ENCODE measurements at places on chromosomes 5 and 9.

DNA sequence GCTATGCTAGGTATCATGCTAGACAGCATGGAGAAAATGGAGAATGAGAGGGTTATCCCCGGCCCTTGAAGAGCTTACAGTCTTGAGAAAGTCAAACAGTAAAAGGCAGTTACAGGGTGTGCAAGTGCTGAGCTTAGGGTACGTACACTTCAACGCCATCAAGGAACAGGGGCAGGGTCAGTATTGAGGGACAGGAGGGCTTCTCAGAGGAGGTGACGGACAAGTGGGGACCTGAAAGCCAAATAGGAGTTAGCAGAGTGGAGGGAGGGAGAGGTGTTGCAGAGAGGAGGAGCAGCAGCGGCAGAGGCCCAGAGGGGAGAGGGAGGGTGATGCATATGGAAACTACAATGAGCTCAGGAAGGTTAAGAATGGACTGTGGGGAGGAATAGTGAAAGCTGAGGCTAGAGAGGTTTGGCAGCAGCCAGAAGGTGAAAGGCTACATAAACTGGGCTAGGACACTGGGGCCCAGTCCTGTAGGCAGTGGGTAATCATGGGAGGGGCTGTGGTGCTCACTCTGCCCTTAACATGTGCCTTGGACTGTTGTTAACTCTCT, 88.0 kb downstream of the NRG2 start:
- DNase-seq: no peak

- no peak for DNase-seq
Measured at GRCh38 chr5:176534640-176535039, 2.6 kb downstream of the RNF44 start.

GRCh38 chr9:128275198-128276007, at the start of gene GOLGA2:
Gene GOLGA2 (minus strand): TSS chr9:128276007. CDS start chr9:128275976, 31 bp downstream.
- no peak for DNase-seq

DNA sequence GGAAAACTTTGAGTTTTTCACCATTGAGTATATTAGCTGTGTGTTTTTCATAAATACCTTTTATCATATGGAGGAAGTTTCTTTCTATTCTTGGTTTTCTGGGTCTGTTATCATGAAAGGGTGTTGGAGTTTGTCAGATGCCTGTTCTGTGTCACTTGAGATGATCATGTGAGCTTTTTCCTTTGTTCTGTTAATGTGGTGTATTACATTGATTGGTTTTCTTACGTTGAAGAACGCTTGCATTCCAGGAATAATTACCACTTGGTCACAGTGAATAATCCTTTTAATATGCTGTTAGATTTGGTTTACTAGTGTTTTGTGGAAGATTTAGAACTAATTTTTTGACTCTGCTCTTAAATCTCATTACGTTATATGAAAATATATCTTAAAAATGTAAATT, 7.8 kb downstream of the PLEKHG4B start:
- no peak for DNase-seq

DNA sequence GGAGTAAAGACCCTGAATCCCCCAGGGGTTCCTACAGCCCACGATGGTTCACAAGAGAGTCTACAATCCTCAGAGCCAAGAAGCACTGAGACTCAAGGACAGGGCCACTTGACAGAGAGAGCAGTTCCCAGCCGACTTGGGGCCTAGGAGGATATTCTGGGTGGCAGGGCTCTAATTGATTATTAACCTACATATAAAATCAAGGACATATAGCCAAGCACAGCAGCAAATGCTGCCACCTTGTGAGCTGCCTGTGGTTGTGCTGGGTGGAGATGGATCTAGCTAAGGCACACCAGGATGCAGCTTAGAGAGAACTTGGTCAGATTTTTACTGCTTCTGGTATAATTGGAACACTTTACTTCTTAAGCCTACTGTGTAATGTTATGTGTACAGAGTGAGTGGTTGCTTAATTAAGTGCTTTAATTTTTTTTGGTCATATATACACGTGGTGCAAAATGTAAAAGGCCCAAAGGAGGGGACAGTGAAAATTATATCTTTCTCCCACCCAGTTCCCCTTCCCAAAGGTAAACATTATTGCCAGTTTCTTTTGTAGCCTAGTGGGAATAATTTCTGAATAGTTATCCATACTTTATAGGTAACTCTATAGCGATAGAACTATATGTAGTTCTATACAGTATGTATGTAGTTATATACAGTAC, 78.8 kb downstream of the F2RL2 start:
- peak; percentile 10 for DNase-seq

DNA sequence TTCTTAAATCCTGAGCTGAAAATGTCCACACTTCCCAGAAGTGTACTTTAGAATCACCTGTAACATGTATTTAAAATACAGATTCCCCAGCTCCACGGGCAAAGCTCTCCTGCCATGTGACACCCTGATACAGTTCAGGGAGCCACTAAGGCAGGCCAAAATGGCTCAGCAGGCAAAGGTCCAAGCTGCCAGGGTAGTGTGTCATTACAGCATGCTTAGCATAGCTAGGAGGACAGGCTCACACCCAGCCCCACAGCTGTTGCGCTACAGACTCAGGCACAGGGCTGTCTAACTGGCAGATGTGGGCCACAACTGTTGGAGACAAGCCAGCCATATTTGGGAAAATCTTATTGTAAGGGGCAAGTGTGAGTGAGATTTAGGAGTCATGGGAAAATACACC, 73.0 kb downstream of the C9orf85 start:
- DNase-seq: no peak

- peak; percentile 29 for DNase-seq
Measured at GRCh38 chr9:77177894-77178794, 810 bp downstream of the VPS13A start.

- no peak for DNase-seq
Measured at GRCh38 chr5:123582550-123583285, 70.7 kb downstream of the CSNK1G3 start.

DNA sequence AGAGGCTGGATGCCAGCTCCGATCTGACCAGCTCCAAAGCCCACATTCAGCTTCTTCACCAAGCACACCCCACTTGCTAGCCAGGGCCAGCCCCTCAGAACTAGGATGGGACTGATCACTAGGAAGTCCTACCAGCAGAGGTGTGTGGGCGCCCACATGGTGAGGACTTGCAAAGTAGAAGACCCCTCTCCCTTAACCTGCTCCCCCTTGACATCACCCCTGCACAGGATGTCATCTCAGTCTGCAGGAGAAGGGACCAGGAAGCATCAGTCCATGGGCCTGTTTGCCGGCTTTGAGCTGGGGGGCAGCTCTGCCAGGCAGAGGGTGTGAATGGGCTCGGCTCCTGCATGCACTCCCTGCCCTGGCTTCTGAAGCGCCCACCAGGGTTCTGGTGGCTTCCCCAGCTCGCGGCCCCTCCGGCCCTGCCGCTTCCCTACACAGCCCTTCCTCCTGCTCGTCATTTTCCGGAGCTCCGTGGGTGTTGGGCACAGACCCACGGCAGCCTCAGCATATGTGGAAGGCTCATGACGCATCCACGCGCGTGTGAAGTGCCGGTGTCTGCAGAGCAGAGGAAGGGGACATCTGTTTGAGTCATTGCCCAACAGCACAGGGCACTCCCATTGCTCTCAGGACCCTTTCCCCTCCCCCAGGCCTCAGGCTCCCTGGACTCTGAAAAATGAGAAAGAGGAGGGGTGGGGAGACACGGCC, 3.7 kb upstream of the FAM78A start:
- DNase-seq: no peak

- DNase-seq: no peak
Measured at GRCh38 chr5:75623846-75624245, 12.6 kb downstream of the ANKDD1B start.

DNA sequence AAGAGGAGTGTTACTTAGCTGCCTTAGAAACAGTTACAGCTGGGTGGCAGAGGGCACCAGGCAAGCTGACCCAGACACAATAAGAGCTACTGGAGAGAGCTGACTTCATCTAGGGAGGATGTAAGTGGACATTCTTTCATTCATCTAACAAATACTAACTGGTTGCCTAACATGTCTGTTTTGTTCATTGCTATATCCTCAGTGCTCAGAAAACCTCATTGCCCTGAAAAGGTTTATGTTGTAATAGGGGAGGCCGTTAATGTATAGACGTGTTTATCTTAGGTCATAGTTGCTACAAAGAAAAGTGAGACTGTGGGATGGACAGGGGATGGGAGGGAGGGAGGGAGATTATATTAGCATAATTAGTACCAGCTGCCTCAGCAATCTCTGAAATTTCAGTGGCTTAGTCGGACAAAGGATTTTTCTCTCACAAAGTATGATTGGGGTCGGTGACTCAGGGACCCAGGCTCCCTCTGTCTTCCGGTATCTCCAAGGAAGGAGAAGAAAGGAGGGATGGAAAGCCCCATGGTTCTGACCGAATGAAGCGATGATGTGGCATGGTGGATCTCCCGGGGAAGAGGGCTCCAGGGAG, 2.6 kb upstream of the SNX18 start:
- DNase-seq: no peak

DNA sequence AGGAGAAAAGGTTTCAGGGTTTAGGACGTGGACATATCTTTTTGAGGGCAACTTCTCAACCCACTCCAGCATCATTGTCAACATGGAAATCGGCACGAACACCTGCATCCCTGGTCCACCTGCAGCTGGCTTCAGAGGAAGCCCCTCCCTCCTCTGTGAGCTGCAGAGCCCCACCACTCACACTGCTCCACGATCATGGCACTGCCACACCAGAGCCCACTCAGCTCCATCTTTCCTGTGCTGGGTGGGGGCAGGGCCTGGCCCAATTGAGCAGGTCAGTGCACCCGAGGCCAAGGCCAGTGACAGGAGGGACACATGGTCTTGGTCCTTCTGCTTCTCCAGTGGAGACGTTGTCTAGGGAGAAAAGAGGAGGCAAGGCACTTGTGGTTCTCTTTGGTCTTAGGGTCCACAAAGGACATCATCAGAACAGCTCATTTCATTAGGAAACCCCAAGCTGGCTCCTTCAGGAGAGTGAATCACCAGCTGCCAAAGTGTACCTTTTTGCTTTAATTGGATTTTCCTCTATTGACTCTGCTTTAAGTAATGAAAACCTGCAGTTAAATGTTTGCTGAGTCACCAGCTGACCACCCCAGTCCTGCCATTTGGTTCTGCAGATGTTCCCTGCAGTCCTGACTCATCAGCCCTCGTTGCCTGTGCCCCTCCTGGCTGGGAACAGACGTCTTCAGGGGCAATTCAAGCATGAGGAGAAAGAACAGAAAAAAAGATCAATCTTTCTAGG, 56.2 kb downstream of the UBE2QL1 start:
- DNase-seq: no peak
